ENCODE measurements at places on chromosomes 2 and 18.
A peak's percentile ranks its signal among the peaks of the same experiment; 100 is the strongest.

- DNase-seq: no peak
Measured at GRCh38 chr18:23380001-23380550, 73.0 kb upstream of the RIOK3 start.

GRCh38 chr18:72846736-72847533 lies 20.9 kb downstream of the NETO1 start:
- DNase-seq: no peak

DNA sequence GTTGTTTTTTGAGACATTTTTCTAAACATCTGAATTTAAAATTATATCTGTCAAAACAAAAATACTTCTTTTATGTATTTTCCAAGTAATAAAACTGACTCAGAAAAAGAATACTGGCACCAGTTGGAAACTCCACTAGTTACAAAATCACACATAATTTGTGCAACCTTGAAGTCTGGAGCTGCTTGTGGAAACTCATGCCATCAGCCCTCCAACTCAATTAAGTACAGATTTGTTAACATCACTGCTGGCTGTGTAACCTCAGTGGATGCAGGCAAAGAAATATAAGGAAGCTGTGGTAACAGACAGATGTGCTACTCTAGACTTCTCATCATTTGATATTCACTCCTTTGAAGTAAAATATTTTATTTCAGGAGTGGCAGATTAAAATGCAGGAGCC lies 30.0 kb upstream of the RAPH1 start:
- no peak for DNase-seq

- DNase-seq: no peak
Measured at GRCh38 chr2:241764275-241765241, 12.1 kb upstream of the GAL3ST2 start.

- DNase-seq: no peak
Measured at GRCh38 chr2:232369126-232369951, 9.2 kb upstream of the ALPP start.

DNA sequence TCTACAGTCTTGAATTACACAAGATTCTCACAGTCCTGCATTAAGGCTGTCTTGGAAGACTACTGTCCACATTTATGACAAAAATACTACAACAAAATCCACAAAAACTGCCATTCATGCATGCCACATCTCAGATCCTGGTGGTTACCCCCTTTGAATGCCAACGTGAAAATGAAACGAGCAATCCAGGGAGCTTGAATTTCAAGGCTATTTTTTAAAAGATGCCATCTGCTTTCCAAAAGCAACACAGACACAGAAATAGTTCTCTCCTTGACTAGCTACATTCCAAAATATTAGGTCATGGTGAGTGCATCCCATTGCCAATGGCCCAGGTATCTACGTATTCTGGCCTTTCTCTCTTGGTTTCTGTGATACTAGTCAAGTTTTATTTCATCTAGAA lies 36.3 kb downstream of the IRS1 start:
- no peak for DNase-seq

- no peak for DNase-seq
Measured at GRCh38 chr18:60895181-60895580, 438.0 kb upstream of the CDH20 start.

DNA sequence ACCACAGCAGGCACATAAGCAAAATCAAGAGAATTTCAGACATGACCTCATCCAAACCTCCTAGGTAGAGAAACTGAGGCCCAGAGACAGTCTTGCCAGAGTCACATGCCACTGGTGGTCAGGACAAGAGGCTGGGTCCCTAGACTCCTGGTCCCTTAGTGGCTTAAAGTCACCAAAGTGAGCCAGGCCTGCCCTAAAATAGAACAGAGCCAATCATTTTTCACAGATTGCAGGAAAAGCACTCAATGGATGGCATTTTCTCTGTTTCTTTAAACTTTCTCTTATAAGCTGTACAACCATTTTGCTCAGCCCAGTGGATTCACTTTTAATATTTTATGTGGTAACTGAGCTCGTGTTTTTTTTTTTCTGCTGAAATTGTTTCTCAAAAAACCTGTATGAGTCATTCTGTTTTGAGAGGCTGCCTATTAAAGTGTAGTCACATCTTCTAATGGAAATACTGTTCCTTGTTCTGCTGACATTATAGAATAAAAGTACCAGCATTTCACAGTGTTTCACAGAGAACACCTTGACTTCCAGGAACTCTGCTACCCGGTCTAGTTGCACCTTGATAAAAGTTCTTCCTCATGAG lies 29.6 kb downstream of the STEAP3 start:
- no peak for DNase-seq

- DNase-seq: no peak
Measured at GRCh38 chr2:214550786-214551185, 139.9 kb downstream of the VWC2L start.

GRCh38 chr18:79964330-79965118 lies at the start of gene HSBP1L1:
Gene HSBP1L1, plus strand, starts transcription at chr18:79964643. Its CDS starts 93 bp downstream, at chr18:79964736.
- DNase-seq: peak; percentile 65

DNA sequence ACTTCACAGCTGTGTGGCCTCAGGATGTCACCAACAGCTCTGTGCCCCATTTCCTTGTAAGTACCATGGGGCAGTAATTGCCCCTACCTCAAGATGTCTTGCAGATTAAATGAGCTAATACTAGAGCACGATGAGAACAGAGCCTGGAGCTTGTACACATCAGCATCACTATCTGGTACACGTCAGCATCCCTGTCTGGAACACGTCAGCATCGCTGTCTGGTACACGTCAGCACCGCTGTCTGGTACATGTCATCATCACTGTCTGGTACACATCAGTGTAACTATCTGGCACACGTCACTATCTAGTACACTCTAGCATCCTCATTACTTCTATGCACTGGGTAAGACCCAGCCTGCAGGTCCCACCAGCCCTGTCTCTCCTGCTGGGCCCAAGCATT lies 37.2 kb downstream of the AQP12A start:
- DNase-seq: no peak

GRCh38 chr2:178949151-178949550 lies 100.8 kb downstream of the CCDC141 start:
- no peak for DNase-seq

DNA sequence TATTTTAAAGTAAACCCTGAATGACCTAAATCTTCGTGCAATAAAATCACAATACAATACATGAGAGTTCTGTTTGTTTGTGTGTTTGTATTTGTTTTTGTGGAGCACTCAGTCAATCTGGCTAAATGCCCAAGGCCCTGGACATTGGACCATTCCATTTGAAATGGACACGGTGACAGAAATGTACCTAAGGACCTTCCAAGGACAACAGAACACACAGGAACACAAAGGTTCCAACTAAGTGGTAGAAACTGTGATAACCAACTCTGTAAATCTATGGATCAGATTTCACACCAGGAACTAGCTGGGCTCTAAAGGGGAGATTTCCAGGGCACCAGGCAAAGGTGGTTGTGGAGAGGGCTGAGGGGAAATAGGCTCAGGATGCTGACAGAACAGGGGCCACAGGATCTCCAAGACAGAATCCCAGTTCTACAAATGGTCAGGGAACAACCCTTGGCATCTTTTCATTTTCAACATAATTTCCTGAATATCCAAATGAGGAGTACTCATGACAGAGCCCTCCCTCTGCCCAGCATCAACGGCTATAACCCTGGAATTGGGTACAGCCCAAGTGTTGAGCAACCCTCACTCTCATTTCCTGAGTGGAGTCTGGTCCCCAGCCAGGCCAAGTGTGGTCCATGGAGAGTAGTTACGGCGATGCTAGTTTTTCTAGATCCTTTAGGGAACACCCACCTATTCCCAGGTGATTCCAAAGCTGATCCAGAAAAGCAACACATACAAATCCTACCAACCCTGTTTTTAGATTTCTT lies 78.4 kb downstream of the NCKAP5 start:
- DNase-seq: no peak

DNA sequence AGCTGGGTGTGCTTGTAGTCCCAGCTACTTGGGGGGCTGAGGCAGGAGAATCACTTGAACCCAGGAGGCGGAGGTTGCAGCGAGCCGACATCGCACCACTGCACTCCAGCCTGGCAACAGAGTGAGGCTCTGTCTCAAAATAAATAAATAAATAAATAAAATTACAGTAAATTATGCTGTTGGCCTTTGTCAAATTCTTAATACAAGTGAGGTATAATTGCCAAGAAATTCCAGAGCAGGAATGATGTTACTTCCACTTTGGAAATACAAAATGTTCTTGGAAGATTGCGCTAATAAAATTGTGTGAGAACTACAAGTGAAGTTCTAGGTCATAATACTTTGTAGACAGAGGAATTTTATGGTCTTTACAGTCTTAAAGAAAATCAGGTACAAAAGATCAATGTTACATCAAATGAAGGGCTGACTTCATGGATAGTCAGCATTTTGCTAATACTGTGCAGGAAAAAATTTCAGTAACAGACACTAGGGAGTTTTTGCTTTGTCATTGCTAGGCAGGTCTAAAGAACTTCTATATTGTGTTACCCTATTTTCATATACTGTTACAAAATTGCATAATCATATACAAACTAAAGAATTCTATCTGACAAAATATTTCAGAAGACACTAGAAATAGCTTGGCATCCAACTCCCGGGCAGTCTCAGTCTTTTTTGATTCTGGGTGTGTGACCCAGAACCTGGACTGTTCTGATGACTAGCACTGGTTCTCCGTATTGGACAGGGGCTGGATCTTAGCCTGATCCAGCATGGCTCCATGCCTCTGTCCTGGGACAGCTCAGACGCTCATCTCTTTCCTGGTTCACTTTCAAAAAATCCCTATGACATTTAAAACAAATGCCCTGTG lies 76.0 kb upstream of the STK17B start:
- DNase-seq: no peak

DNA sequence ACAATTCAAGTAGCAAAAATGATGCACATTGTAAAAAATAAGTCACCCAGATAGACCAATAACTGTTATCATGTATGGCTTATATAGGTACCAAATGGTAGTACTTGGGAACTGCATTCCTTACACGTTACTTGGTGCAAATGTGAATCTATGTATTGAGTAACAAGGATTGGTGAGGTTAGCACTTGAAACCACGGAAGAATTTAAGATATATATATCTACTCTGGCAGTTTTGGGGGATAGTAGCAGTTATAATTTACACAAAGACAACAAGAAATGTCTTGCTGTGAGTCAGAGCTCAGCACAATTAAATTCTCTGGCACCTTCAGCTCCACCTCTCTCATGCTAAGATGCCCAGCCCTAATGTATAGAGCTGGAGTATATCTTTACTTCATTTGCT lies 359.4 kb upstream of the RAB12 start:
- DNase-seq: no peak

- DNase-seq: no peak
Measured at GRCh38 chr2:138514173-138514572, 12.6 kb downstream of the SPOPL start.

DNA sequence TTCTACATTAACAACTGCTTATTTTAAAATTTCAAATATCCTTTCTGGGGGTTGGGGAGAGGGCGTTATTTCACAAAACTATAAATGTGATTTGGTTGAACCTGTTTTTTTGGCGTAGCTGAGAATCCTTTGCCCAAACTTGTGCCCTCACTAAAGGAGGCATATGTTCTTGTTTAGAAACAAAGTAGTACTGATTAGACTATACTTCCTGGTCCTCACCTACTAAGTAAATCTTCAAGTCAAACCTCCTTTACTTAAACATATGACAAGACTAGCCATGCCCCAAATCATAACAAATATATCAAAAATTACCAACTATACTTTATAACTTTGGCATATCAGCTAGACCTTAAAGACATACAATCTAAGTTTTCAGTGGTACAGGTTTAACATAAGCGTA lies 5.8 kb downstream of the EIF2AK3 start:
- no peak for DNase-seq

DNA sequence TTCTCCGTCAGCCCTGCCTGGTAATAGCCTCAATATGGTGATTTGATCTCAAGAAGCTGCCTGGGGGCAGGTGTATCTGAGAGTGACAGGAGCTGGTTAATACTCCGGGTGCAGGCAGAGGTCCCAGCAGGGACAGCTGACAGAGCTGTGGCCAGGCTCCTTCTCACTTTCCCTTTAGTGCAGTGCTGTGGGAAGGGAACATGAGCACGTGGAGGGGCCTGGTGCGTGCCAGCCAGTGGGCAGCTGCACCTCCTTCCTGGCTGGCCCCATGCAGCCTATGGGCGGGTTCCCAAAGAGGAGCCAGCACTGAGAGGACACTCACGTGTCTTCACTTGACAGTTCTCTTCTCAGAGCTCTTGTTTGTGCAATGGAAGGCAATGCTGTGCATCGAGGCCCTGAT lies 9.1 kb downstream of the CNNM4 start:
- DNase-seq: no peak

GRCh38 chr2:169221745-169222369 lies 140.5 kb downstream of the LRP2 start:
- no peak for DNase-seq

DNA sequence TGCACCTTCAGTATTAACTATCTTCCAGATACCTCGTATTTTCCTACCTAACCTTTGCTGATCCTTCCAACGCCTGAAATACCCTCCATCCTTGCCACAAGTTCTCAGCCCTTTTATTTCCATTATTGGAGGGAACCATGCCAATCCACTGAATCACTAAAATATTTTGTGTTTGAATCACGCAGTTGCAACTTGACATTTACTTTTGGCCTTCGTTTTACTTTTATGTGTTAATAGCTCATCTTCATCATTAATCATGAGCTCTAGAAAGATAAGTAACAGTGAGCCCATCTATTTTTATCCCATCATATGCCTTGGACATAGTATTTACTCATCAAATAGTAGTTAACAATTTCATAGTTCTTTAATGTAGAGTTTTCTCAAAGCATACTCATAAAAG lies 463.2 kb downstream of the THSD7B start:
- no peak for DNase-seq

- DNase-seq: no peak
Measured at GRCh38 chr2:238584617-238585016, 157.9 kb downstream of the ASB1 start.

DNA sequence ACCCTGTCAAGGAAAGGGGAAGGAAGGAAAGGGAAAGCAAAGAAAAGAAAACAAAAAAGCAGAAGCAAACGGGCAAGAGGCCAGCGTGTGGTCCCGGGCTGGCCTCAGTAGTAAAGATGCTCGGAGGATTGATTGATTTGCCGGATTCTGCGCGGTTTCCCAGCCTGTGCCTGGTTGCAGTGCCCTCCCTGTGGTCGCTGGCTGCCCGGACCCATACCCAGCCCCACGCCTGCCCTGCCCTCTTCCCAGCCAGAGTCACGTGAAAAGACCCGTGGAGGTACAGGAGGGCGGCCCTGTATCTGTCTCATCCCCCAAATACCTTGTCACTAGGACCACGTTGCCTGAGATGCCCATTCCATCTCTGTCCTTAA lies 55.1 kb upstream of the IMP4 start:
- no peak for DNase-seq

GRCh38 chr18:23584019-23584983 lies 2.0 kb downstream of the NPC1 start:
- DNase-seq: no peak

GRCh38 chr2:47964722-47965434 lies 58.6 kb upstream of the FBXO11 start:
- no peak for DNase-seq

DNA sequence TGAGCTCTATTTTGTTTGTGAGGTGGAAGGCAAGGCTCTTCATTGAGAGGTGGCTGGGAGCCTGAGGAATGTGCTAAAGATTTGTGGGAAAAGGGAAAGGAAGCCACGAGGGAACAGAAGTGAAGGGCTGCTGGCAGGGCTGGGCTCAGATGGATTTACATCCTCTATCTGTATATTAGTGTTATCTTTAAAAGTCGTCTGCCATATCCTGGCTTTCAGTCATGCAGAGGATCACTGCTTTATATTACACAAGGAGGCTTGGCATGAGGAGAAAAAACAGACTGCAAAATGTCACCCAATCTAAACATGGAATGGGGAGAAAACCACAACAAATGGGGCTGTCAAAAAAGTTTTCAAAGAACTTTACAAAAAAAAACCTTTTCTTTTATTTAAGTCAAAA lies 434.4 kb downstream of the HRH4 start:
- no peak for DNase-seq

GRCh38 chr2:62339413-62339812 lies 143.5 kb downstream of the B3GNT2 start:
- DNase-seq: no peak

Data from stimulated activated CD4-positive, alpha-beta T cell treated with anti-CD3 and anti-CD28 coated beads, Interleukin-4, amount 100 ng/mL, for 48 hours (primary cell).